ENCODE measurements at places on chromosomes 12 and 14.

GRCh38 chr14:44420226-44420625 is 86.9 kb downstream of the FSCB start:
- DNase-seq: no peak

DNA sequence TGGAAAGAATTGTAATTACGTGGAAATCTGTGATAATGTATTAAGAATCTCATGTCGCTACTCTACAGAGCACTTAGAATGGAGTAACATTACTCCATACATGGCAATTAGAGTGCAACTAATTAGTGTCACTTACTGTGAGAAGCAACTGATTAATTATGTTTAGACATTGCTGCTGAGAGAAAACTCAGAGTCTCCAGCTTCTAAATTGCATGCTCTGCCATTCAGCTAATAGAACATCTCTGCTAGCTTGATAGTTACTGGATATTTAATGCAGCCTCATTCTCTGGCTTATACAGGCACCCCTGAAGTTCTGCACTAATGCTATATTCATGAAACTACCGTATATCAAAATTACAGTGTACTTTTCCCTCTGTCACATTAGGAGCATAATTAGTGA is 338.4 kb downstream of the ADAMTS20 start:
- DNase-seq: no peak

GRCh38 chr14:24162093-24162492 is 1.0 kb downstream of the IRF9 start:
- no peak for DNase-seq

DNA sequence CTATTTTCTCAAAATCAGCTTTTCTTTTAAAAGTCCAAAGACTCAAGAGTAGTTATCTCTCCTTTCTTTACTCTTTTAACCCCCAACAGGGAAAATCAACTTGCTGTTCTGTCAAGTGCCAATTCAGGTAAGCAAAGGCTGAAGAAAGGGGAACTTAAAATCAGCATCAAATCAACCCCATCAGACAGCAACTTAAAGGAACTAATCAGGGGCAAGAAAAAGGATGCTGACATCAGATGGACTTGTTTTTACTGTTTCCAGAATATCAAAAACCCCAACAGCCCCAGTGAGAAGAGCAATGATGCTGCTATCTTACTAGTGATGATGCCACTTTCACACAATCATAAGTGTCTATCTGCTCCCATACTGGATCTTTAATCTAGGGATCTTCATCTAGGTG is 3.4 kb downstream of the BAZ2A start:
- DNase-seq: no peak

- DNase-seq: no peak
Observed at GRCh38 chr14:92940543-92940942, 17.6 kb downstream of the CHGA start.

DNA sequence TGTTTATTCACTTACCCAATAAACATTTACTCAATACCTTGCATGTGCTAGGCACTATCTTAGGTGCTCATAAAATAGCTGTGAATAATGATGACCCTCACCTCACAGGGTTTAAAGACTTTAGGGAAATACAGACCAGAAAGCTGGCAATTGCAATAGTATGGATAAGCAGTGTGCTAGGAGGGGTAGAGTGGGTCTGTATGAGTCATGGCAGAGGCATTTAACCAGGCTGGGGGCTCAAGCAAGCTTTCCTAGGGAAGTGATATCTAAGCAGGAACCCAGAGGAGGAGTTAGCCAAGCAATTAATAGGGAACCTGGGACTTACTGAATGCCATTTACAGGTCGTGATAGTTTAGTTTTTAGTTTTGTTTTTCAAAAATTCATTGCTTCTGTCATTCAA is 123.9 kb upstream of the CCDC198 start:
- DNase-seq: no peak

DNA sequence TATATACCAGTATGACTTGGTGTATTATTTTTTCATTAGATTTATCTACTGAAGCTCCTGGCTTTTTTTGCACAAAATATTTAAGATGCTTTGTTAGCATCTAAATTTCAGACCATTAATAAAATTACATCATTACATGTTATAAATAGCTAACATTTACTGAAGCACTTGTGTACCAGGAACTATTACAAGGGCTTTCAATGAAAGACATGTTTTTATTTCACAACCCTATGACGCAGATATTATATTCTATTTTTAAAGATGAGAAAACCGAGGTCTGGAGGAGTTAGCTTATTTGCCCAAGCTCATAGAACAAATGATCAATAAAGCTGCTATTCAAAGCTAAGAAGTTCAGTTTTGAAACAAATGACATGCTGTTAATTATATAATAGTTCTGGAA is 420.4 kb upstream of the DCN start:
- no peak for DNase-seq

- DNase-seq: no peak
Observed at GRCh38 chr12:1078002-1078401, 87.0 kb downstream of the ERC1 start.

DNA sequence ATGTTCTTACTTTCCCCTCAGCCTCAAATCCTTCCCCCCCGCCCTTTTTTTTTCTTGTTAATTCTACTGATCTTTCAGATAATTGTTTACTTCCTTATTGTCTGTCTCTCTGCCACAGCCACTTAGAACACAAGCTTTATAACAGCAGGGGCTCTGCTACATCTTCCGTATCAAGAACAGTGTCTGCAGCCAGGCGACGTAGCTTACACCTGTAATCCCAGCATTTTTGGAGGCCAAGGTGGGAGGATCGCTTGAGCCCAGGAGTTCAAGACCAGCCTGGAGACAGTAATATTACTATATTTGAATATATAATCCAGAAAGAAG is 5.4 kb downstream of the SOS2 start:
- DNase-seq: no peak

GRCh38 chr12:122085591-122085990 is 7.0 kb downstream of the MLXIP start:
- DNase-seq: no peak

GRCh38 chr12:6020930-6021329 is 75.9 kb upstream of the ANO2 start:
- DNase-seq: no peak

- DNase-seq: no peak
Observed at GRCh38 chr12:31599053-31599452, 8.1 kb upstream of the DENND5B start.

- no peak for DNase-seq
Observed at GRCh38 chr12:128872303-128872702, 19.0 kb downstream of the GLT1D1 start.

GRCh38 chr12:24404086-24404815 is 454.8 kb upstream of the SOX5 start:
- no peak for DNase-seq

DNA sequence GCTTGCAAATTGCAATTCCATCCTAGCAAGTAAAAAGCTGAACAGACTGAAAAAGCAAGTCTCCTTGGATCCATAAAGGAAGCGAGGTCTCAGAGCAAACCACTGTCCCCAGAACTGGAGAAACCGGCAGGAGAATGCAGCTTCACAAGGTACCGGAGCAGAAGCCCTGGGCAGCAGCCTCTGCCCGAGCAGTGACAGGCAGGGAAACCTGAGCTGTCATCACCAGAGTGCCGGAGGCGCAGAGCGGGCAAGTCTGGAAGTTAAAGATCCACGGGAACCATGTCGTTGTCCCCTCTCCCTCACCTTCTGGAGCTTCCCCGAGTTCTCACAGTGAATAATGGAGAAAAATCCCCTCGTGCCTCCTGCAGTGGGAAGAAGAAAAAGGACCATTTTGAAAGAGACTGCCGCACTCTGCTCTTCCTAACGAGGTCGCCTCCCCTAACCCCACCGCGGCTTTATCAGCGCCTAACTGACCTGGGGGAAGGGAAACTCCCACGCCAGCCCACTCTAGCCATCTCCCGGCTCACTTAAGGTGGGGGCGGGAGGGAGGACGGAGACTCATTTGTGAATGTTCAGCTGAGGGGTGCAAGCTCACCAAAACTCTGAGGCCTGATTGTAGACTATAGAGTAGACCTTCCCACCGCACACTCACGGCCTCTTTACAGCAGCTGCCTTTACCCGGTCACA is 27.8 kb downstream of the FBXL14 start:
- DNase-seq: no peak

DNA sequence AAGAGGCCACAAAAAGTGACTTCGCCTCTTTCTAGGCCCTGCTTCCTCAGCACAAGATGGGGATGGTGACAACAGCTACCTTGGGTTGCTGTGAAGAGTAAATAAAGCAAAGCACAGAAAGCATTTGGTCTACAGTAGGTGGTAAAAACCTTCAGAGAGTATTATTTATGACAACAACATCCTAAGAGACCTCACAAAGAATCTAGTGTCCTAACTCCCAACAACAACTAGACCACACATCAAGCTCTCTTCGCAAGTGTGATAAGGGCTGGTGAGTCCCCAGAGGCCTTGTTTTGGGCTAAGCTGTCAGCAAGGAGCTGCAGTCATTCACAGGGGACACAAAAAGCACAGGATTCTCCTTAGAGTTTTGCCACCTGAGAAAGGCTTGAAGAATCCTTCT is 84.9 kb downstream of the EFCAB11 start:
- DNase-seq: no peak

- DNase-seq: no peak
Observed at GRCh38 chr14:55773312-55773711, 193.3 kb downstream of the KTN1 start.

All from vagina (tissue), 2 donors.